Stimulated activated CD8-positive, alpha-beta memory T cell treated with anti-CD3 and anti-CD28 coated beads, Interleukin-15, amount 100 ng/mL, for 24 hours (primary cell): ENCODE measurements at places on chromosomes 5 and 9.

- DNase-seq: no peak
These were observed 541.2 kb downstream of the CDH10 start for GRCh38 chr5:24103451-24104023.

GRCh38 chr5:113678924-113679575 is 165.6 kb downstream of the YTHDC2 start:
- no peak for DNase-seq

GRCh38 chr5:138975098-138975847 is 100.1 kb upstream of the LRRTM2 start:
- DNase-seq: no peak

GRCh38 chr9:101469026-101469425 is 33.5 kb upstream of the ALDOB start:
- no peak for DNase-seq

DNA sequence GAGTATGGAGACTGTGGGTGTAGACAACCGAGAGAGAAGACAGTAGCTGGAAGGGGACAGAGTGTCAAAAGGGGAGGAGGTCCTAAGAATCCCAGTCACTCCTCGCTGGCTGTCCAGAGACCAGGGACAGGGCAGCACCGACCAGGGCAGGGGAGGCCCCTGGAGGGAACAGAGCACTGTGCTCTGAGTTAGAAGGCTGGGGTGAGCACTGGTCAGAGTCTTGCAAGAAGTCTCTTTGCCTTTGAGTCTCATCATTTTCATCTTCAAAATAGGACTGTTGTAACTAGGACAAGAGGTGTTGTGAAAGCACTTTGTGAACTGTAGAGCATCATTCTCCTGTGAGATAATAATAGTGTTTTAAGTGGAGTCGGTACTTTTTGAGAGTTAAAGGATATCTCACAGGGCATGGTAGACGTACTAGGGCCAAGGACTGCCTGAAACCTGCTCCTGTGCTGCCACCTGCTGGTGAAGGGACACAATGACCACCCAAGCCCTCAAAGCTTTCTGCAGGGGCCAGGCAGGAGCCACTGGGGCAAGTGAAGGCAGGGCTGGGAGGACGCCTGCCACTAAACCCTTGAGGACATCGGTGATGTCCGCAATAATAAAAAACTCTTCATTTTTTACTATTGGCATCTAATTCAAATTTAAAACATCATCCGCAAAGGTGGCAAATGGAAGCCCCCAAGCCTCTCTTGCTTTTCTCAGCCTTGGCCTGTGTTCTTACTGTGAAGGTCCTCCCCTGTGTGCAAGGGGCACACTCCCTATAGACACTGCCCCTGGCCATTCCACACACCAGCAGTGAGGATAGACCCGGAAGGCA is 28.2 kb downstream of the SLC6A7 start:
- DNase-seq: peak; percentile 63

- no peak for DNase-seq
These were observed 137.9 kb downstream of the FBXL7 start for GRCh38 chr5:15637886-15638285.

GRCh38 chr5:172006321-172007174 is at the start of gene FBXW11:
TSS of gene FBXW11 (minus strand) at chr5:172006638. CDS start at chr5:172006502, 136 bp downstream.
- peak; percentile 86 for DNase-seq

DNA sequence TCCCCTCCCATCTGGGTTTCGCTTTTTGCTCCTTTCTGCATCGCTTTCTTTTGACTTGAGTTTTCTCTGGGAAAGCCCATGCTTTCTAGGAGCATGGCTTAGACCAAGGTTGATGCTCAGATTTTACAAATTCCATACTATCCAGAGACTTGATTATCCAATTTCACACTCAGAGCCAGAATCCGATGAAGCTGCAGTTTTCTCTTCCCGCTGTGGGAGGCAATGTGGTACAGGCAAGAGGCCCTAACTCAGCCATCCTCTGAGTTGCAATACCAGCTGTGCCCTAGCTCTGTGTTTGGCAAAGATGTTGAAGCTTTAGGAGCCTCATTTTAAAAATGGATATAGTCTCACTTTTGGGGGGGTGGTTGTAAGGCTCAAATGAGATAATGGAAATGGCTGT is 85.1 kb downstream of the BRINP1 start:
- DNase-seq: no peak

DNA sequence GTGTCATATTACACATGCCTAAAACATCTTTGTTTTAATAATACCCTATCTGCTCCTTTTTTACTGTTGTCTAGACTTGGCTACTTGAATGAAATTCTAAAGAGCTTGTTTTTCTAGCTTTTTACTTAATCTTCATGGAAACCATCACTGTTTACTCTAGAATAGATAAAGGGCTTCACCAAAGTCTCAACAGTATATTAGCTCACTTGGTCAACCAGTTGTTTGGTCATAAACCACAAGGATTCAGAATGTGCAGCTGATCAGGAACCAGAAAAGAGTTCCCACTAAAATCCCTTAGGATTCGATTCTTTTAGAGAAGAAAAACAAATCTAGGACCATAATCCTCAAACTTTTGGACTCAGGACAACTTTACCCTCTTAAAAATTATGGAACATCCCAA is 38.0 kb downstream of the CDO1 start:
- DNase-seq: no peak

DNA sequence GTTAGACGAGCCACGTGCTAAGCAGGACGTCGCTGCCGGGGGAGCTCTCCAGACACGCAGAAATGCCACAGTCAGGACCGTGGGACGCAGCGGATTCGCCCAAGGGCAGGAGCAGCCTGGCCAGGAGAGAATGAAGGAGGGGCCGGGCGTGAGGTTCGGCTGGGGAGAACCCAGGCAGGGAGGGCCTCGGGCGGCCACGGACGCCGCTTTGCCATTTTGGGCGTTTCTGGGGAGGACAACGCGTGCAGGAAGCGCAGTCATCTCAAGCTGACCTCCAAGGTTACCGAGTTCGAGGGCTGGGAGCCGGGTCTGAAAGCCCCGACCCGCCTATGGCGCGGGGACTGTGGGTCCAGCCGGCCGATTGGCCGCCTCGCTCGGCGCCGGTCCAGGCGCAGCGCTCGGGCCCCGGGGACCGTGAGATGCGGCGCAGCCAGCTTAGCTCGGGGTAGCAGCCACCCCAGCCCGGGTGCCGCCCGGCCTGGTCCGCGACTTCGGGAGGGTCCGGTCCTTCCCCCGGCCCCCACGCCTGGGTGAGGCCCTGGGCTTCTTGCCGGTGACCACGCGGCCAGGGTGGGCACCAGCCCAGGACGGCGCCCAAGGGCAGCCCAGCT is 760 bp upstream of the MAN1B1 start:
- DNase-seq: no peak

- no peak for DNase-seq
These were observed 31.9 kb upstream of the PCSK5 start for GRCh38 chr9:75858497-75859092.

- no peak for DNase-seq
These were observed 7.5 kb upstream of the NDST1 start for GRCh38 chr5:150500328-150500841.

- no peak for DNase-seq
These were observed 43.4 kb upstream of the IL17B start for GRCh38 chr5:149422366-149423048.

- DNase-seq: no peak
These were observed 458.0 kb upstream of the WWC1 start for GRCh38 chr5:167833456-167833855.

GRCh38 chr9:79583952-79584654 is 12.3 kb downstream of the TLE4 start:
- no peak for DNase-seq

DNA sequence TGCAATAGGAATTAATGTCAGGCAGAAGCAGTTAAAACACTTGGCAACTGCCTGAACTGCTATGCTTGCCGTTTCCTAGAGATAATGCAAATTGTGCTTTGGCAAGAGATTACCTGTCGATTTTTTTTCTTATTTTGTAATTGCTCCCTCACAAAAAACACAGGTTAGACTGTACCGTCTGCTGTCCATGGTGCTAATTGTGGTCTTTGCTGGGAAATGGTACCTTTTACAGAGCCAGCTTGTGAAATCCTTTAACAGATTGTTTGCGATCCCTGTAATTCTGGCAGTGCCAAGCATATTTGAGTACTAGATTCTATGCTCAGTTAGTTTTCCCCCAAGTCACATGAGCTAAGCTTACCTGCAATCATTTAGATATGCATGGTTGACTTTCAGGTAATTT is 2125.8 kb upstream of the WWC1 start:
- DNase-seq: no peak

GRCh38 chr9:128497824-128498610 is 6.5 kb upstream of the GLE1 start:
- no peak for DNase-seq

GRCh38 chr5:39906146-39906545 is 481.4 kb upstream of the DAB2 start:
- no peak for DNase-seq

DNA sequence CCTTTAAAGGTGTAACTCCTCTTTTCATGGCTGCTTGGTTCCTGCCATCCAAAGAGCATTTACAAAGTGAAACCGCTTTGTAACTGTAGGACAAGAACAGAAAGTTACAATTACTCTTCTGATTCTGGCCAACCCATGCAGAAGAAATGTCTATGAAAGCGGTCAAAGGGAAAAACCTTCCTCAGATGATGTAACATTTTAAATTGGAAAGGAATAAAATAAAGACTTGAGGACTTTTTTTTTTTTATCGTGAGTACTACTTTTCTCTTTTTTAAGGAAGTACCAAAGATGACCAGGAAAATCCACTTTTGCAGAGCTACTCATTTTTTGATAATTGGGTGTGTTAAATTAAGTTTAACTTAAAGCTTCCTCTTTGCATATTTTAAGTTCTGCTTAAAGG is 13.0 kb upstream of the C9orf72 start:
- no peak for DNase-seq

DNA sequence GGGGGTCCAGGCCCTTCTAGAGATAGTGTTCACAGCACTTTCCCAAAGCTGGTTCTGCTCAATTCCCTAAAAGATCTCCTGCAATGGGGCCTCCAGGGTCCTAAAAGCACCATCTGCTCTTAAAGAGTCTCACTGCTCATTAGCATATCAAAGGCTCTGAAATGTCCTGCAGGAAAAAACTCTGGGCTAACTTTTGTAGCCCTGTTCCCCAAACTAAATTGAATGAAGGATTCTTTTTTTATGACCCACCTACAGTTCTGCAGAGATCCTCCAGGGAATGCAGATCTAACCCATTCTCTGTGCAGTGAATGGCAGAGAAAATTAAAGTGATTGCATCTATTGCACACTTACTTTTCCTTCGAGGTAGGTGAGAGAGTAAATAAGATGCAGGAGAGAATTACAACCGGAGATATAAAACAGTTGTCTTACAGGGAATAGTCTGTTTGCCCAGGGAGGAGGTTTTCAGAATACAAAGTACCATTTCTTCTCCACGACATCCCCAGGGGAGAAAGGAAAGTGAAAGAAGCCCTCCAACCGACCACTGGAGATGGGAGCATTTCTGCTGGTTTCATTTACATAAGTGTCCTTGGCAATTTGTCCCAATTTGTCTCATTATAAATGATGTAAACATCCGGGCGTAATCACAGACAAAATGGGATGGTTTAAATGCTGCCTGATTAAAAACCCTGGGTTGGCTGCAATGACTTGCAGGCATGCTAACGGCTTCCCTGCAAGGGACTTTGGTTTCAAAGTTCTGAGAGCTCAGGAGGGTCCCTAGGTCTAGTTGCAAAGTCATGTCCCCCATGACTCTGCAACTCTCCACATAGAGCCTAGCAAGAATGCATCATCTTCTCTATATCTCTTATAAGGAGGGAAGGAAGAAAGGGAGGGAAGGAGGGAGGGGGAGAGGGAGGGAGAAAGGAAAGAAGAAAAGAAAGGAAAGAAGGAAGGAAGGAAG is 114.0 kb downstream of the KCNIP1 start:
- no peak for DNase-seq

DNA sequence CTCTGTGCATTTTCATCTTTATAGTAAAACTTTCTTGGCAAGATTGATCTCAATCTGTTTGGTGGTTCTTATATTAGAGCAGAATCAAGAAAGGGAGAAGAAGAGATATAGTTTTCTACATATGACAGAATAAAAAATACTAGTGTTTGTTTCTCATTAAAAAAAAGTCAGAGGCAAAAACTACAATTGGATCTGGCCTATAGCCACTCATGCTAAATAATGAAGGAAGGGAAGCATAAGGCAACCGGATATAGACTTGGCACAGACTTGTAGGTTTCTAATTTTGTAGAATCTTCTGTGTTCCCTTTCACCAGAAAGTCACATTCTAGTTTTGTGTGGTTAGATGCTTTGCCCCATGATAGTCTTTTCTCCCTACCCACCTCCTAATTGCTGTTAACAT is 306.2 kb downstream of the PIK3R1 start:
- no peak for DNase-seq

DNA sequence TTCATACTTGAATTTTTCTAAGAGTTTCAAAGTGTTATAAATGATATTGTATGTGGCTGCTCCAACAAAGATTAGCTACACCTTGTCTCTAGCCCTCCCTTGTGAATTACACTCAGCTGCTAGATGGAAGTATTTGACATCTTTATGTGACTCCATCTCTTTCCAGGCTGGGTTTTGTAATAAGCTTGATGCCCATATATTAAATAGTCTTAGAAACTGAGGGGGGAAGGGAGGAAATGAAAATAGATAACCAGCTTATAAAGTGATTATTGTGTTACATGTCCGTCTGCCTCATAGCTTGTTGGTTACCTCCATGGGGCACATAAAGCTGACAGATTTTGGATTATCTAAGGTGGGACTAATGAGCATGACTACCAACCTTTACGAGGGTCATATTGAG is 63.4 kb downstream of the CD180 start:
- DNase-seq: no peak

DNA sequence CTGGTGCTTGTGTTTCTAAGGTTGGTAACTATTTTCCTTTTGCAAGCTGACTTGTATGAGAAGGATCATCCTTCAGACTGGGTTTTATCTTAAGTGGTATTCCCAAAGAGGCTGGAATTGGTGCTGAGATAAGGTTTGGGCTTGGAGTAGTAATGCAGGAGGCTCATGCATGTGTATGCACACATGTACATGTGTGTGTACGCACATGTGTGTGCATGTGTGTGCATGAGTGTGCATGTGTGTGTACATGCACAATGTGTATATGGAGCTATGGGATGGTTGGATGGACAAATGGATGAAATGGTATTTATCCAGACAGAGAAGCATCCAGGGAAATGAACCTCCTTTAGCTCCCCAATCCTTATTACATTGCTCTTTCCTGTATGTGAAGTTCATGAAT is 142.6 kb downstream of the CARTPT start:
- DNase-seq: no peak
